ENCODE measurements at places on chromosomes 4 and X.

DNA sequence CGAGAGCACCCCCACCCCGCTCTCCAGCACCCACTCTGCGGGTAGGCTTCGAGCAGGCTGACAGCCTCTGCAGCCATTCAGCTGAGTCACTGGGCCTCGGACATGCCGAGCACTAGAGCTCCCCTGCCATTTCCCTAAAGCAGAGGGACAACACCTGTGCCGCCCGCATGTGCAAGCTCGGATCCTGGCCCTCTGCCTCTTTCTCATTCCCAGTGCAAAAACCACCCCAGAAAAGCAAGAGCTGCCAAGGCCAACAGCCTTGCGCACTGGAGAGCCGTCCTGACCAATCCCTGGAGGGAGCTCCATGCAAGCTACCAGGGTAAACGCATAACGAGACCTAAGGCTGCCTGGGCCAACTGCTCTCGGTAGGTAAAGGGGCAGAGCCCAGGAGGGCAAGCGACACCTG, 5.3 kb downstream of the HCFC1 start:
- no peak for DNase-seq

DNA sequence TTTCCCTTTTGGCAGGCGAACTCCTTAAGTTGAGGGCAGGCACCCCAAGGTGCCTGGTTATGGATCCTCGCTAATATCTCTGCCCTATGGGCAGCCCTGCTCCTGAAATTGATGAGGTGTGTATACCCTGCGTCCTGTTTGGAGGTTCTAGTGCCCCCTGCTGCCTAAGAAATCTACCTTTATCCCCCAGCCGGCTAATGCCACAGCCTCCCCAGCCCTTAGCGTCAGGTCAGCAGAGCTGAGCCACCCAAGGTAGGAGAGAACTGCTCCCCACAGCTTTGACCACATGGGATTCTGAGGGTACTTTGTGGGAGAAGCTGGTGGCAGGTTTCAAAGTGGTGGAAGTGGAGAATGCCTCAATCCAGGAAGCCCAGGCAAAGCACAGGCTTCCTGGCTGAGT, 50.8 kb downstream of the ANAPC4 start:
- no peak for DNase-seq

DNA sequence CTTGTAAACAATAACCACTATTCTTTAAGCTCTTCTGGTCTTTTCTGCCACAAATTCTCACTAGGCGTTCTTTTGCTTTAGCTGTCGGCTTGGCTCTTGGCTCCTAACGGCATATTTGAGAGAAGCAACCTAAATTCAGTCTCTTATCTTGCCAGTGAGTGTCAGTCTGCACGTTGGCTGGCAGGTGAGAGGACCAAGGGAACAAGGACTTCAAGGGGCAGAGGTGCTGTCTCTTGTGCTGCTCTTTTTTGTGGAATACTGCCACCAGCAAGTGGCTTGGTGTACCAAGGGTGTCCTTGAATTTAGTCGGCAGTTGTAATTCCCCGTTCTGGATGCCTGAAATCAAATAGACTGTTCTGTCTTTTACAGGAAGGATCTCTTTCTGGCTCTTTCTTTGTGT, 77.8 kb upstream of the SLC4A4 start:
- DNase-seq = no peak

GRCh38 chrX:115189110-115189509, at the start of gene RBMXL3:
Gene RBMXL3 (plus strand): TSS chrX:115189410. CDS start chrX:115189442, 32 bp downstream.
- DNase-seq = no peak

DNA sequence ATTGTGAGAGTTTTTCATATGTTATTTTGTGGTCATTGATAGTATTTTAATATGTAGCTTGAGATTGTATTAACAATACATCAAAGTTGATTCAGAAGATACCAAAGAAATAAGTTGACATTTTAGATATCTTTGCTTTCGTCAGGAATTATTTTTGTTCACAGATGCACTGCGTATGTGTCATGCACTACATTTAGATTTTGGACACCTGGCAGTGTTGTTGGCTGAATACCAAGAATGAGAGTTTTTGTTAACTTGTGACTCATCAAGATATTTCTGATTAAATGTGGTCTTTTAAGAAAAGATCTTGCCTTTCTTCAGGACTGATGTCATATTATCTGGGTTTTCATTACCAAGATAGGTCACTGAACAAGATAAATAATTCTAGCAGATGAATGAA, 633.4 kb downstream of the CENPC start:
- DNase-seq = no peak

GRCh38 chrX:88937616-88938015, 190.6 kb downstream of the CPXCR1 start:
- no peak for DNase-seq
